Renal pelvis (tissue), 12 donors: ENCODE measurements at places on chromosomes 7 and 10. TPM values are rescaled to one million over a fixed set of nuclear protein-coding genes. Genes with fewer than 3 reads are reported as not detected.

The CCDC71L gene
- 8.7 TPM for polyA plus RNA-seq

The SPDYE5 gene
- 1.4 TPM for polyA plus RNA-seq

The PNLIP gene
- not detected for polyA plus RNA-seq

The RAMP3 gene
- polyA plus RNA-seq, result 11.0 TPM

The STEAP4 gene
- 0.14 TPM for polyA plus RNA-seq

DNA sequence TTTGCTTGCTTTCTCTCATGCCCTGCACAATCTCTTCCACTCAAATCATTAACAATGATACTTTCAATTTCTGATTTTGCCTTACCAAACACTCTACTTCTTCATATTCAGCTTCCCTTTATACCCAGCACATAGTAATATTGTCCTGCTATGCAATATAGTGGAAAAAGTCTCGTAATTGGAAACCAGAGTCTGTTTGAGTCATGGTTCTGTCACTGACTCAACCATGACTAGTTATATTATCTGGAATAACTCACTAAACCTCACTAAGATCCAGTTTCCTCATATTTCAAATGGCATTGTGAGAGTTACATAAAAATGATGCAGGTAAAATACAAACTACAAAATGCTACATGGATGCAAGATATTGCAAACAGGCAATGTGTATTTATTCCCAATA lies 98.5 kb upstream of the LRRTM3 start:
- no peak for DNase-seq

GRCh38 chr10:44459671-44460070 lies 74.8 kb upstream of the CXCL12 start:
- DNase-seq, result no peak

DNA sequence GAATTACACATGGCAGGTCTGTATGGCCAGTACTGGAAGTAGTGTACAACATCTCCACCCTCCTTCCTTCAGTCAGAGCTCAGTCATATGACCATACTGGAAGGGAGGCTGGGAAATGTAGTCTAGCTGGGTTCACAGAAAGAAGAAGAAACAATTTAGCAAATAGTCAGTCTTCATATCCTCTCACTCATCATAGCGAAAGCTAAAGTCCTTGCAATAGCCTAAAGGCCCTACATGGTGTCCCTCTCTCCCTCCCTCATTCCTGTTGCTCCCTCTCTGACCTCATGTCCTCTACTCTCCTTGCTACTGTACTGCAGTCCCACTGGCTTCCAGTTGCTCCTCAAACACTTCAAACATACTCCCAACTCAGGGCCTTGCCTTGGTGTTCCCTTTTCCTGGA lies 4.3 kb upstream of the CALU start:
- no peak for DNase-seq

DNA sequence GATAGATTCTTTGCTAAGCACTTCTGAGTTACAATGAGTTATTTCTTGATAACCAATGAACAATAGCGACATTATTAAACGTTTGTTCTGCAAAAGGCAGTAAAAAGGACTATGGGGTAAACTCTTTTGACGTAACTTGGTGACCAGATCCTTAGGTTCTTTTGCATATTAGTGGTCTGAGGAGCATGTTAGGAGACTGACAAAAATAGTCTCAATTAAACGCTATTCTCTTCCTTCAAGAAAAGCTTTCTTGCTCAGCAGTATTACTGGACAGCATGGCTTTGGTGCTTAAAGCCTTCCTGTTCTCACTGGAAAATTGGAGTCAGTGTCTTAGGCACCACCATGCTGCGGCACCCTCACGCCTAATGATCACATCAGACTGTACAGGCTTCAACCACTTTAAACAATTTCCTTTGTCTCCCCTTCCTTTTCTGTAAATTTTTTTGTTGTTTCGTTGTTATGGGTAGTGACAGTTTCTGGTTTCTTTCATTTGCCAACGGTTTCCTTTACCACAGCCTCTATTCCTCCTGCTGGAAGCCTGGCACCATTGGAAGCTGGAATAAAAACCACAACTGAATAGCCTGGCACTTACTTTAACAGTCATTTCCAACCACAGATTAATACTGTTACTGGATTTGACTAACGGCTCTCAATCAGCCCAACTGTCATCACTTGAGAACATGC lies 49.2 kb upstream of the FAM133B start:
- DNase-seq, result no peak

DNA sequence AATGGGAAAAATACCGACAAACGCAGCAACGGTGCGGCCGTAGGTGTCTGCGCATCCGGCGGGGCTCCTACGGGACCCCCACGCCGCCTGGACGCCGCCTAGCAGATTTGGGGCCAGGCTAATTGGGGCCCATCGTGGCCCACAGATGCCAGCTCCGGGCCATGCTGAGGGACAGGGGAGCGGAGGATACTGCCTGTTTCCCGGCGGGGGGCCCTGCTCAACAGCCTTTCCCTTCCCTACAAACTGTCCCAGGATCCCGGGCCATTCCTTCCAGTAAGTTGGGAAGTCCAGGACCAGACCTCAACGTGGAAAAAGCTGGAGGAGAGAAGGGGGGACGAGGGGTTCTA lies 21.7 kb upstream of the GPER1 start:
- DNase-seq, result no peak

DNA sequence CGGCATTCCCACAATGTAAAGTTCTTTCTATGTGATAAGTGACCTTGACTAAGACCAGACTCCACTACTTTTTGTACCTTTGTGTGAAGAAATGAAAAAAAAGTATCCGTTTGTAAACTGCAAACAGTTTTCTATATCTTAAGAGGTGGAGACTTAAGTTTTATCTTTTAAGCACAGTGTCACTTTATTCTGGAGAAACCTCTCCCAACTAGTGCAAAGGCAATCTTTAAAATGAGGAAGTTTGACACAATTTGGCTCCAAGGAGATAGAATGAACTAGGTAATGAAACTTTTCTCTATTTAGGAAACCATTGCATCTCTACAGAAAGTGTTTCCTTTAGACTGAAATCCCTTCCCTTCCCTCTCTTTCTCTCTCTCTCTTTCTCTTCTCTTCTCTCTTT lies 122.9 kb downstream of the SAMD9 start:
- DNase-seq, result no peak

DNA sequence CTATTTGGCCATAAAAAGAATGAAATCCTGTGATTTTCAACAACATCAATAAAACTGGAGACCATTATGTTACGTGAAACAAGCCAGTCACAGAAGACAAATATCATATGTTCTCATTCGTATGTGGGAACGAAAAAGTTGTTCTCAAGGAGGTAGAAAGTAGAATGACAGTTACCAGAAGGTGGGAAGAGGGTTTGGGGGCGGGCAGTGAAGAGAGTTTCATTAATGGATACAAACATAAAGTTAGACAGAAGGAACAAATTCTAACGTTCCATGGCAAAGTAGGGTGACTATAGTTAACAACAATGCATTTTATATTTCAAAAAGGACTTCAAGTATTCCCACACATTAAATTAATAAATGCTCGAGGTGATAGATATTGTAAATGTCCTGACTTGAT lies 97.4 kb downstream of the ZPBP start:
- DNase-seq, result no peak

GRCh38 chr7:67631476-67631875 lies 634.8 kb downstream of the TYW1 start:
- DNase-seq, result no peak

- no peak for DNase-seq
These were observed 24.6 kb downstream of the POM121L12 start for GRCh38 chr7:53060066-53060465.

DNA sequence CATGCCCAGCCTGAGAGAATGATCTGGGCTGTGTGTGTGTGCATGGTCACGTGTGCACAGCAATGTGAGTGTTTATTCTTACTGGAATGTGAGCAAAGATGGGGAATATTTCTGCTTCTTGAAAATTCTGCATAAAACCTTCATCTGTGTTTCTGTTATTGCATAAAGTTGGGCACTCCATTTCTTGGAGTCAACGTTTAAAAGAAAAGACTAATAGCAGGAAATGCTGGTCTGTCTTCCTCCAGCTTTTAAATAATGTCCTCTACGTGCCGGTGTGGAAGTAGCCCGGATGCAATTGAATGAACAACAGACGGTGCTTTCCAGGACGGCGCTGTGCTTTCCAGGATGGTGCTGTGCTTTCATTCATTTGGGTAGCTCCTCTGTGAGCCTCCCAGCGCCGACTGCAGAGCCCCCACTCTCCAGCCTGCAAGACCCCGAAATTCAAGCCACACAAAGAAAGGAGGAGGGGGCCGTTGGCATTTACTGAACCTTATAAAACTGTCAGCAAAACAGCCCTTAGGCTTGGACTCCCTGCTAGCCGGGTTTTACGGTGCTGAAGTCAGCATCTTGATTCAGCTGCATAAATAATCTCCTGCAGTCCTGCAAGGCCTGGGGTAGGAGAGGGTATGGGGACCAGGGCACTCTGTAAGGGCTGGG lies 158.2 kb upstream of the PRKCQ start:
- DNase-seq, result no peak

DNA sequence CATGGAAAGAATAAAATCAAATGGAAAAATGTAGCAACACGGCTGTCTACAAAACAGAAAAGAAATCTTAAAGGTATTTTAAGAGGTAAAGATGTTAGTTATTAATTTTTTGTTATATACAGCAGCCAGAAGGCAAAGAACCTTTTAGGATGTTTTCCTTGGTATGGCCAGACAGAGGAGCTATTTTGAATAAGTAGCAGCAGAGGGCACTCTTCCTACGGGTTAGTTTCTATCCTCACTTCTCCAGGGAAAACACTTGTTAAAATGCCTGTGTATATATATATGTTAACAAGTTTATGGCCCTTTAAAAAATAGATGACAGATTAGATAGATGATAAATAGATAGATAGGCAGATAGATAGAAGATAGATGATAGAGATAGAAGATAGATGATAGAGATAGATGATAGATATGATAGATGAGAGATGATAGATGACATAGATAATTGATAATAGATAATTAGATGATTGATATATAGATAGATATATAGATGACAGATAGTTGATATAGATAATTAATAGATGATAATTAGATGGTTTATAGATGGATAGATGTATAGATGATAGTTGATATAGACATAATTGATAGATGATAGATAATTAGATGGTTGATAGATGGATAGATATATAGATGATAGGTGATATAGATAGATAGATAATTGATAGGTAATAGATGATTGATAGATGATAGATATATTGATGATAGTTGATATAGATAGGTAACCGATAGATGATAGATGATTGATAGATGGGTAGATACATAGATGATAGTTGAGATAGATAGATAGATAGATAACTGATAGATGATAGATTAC lies 57.8 kb upstream of the WIPF3 start:
- peak; percentile 28 for DNase-seq

GRCh38 chr10:104706886-104707285 lies 65.8 kb downstream of the SORCS3 start:
- DNase-seq, result no peak

- peak; percentile 43 for DNase-seq
These were observed 443.2 kb upstream of the SEMA3A start for GRCh38 chr7:84637568-84638338.

DNA sequence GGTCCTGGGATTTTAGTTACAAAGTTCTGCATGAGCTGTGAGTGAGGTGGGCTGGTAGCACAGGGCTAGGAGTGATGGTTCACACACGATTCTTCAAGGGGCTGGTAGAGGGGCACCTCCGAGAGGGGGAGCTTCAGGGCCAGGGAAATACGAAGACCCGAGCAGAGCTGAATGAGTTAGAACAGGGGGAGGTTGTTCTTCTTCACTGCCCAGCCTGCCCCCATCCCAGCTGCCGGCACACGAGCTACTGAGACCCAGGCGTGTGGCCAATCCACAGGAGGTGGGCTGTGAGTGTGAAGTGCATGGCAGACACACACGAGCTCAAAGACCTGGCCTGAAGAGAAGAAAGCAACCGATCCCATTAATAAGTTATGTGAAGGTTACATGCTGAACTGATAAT lies 256.2 kb upstream of the ZNF32 start:
- no peak for DNase-seq

DNA sequence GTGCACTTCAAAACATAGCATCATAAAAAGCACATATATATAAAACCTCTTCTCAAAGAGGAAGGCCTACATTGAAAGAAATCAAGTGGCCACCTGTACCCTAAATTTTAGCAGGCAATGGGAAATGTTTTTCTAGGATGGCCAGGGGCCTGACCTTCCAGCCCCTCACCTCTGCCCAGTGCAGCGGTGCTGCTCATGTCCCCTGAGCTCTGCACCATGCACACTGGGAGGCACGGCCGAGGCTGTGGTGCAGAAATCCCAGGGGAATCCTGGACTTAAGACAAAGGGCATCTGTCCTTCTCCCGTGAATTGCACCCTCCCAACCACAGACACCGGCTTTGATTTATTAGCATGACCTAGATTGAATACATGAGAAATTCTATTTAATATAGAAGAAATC lies 551.4 kb downstream of the GLRX3 start:
- no peak for DNase-seq

- no peak for DNase-seq
These were observed 55.0 kb downstream of the PODXL start for GRCh38 chr7:131501422-131501821.

- no peak for DNase-seq
These were observed 90.1 kb downstream of the PRLHR start for GRCh38 chr10:118505363-118505762.

DNA sequence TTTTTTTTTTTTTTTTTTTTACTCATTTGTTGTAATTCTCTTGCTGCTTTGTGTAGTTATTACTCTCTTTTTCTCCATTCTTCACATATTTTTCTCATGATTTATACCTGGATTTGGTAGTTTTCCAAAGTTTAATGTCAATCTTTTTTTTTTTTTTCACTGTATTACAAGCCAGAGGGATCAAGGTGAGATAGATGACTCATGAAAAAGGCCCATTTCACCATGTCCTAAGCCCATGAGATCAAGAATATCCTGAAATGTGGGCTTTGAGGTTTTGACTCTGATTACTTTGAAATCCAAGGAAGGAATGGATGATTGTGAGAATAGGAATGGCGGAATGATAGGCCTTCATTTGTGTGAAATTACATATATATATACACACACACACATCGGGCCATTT lies 31.1 kb downstream of the TAX1BP1 start:
- no peak for DNase-seq

DNA sequence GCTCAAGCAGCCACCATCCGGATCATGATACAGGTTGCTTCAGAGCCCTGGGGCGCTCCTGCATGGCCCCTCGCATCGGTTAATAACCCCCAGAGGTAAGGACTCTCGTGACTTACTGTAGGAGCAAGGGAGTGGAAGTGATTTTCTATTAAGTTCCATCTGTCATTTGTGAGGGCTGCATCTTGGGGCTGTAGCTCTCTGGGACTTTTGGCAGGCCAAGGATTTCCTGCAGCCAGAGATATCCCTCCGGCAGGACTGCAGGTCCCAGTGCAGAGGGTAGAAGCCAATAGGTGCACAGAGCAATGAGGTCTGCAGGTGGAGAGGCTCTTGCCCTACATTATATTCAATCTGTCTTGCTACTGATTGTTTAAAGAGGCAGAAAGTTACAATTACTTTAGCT lies 356.8 kb upstream of the ADARB2 start:
- no peak for DNase-seq

- no peak for DNase-seq
These were observed 22.3 kb upstream of the SHH start for GRCh38 chr7:155834486-155835048.

DNA sequence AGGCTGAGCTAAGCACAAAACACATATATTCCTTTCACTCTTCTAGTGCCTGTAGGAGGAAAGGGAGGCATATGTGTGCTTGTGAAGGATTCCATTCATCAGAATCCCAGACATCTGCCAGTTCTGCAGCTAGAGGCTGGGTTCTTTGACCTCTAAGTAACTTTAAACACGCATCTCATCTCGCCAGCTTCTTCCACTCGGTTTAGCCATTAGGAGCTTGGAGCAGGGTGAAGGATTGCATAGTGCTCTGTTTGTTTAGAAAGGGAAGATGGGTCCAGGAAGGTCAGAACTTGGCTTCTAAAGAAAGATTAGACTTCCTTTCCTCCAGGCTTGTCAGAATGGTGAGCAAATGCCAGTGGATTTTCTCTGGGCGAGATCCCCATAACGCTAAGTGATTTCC lies 43.6 kb downstream of the HK1 start:
- no peak for DNase-seq
